Activated naive CD4-positive, alpha-beta T cell treated with anti-CD3 and anti-CD28 coated beads for 36 hours (primary cell): ENCODE measurements at places on chromosomes 2 and 18. TPM values are rescaled to one million over a fixed set of nuclear protein-coding genes. Genes with fewer than 3 reads are reported as not detected.

DNA sequence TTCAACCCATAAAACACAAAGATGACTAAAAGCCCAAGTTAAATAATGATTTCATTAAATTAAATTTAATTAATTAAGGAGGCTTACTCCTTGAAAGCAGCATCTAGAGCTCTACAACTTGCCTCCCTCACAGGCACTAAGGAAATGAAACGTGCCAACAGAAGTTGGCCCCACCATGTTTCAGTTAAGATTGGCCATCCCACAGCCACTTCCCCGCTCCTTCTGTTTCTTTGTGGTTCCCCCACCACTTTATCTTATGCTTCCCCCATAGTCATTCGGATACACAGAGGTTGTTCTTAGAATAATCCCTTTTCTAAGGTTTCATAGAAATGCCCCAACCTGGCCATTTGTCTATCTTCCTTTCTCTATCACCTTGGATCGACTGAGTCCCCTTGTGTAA lies 101.6 kb upstream of the RIOK3 start:
- no peak overlapping the region for H3K27ac ChIP-seq
- no peak overlapping the region for H3K4me3 ChIP-seq
- H3K27me3 ChIP-seq, result no peaks in the 10 kb centered on the region
- H3K4me1 ChIP-seq, result peaks cover 4% of the 10 kb centered on the region
- DNase-seq, result no peak

TM4SF20 gene
- not detected for total RNA-seq

DNA sequence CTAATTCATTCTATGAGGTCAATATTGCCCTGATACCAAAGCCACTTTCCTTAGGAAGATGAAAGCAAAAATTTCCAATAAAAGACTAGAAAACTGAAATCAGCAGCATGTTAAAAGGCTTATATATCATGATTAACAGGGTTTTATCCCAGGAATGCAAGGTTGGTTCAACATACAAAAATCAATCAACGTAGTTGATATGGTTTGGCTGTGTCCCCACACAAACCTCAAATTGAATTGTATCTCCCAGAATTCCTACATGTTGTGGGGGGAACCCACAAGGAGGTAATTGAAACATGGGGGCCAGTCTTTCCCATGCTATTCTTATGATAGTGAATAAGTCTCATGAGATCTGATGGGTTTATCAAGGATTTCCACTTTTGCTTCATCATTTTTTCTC lies 11.7 kb upstream of the ABCB11 start:
- H3K27ac ChIP-seq, result no peak overlapping the region
- H3K27me3 ChIP-seq, result peaks cover 3% of the 10 kb centered on the region
- H3K36me3 ChIP-seq, result peaks cover 6% of the 10 kb centered on the region
- H3K4me1 ChIP-seq, result peaks cover 4% of the 10 kb centered on the region
- no peak for DNase-seq

ACMSD gene
- not detected for total RNA-seq

ST3GAL5 gene
- 9.5 TPM for total RNA-seq
